Endothelial cell (in vitro differentiated cells): ENCODE measurements at places on chromosomes 7 and 10. TPM values are rescaled to one million over a fixed set of nuclear protein-coding genes. Genes with fewer than 3 reads are reported as not detected.
A peak's percentile ranks its signal among the peaks of the same experiment; 100 is the strongest.

DNA sequence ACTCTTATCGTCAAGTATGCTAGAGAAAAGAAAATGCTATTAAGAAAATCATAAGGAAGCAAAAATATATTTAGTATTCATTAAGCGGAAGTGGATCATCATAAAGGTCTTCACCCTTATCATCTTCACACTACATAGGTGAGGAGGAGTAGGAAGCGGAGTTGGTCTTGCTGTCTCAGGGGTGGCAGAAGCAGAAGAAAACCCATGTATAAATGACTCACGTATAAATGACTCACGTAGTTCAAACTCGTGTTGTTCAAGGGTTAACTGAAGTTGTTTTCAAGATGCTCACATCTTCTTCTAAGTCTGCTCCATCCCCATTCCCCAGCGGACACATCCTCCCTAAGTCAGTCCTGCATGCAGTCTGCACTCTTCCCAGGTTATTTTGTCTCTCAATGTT, 72.4 kb downstream of the SFMBT2 start:
- DNase-seq, result no peak

- no peak for DNase-seq
Observed at GRCh38 chr10:131475803-131476202, 164.3 kb upstream of the TCERG1L start.

- no peak for DNase-seq
Observed at GRCh38 chr10:118496525-118496924, 98.9 kb downstream of the PRLHR start.

The PRF1 gene
- not detected for total RNA-seq

DNA sequence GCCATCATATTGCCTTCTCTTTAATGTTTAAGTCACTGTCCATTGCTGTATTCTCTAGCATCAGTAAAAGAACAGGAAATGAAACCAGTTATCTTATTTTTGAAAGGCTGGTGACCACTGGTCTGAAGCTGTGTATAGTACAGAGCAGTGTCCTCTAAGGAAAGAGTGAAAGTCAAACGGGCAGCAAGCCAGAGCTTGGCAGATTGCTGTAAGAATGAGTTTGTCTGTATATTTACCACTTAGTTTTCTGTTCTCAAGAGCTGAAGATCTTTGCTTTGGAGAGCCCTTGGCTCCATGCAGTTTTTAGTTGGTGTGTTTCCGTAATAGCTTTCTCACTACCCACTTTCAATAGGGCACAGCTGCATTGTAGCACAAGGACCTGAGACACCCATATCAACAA, 31.9 kb downstream of the PCBD1 start:
- no peak for DNase-seq

DNA sequence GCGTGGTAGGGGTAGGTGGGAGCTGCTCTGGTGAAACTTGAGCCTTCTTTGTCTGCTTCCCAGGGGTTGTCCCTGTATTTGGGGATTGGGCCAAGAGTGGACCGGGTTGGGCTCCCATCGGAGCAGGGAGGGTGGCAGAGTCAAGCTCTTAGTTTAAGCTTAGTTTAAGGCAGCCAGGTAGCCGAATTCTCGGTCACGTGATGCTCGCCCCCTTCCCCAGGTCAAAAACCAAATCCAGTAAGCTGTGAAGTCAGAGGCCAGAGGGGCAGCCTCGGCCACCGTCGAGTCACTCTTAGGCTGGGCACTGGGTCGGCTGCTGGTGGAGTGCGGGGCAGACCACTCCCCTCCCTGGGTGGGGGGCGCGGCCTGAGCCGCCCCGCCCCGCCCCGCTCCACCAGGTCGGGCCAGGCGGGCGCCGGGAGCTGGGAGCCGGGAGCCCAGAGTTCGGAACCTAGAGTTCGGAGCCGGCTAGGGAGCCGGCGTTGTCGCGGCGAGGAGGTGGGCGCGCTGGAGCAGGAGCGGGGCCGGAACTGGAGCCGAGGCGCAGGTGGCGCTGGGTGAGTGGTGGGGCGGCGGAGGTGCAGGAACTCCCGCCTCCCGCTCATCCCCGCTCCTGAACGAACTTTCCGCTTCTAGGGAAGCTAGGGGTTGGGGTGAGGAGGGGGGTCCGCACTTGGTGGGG, 2.8 kb upstream of the LZTS2 start:
- DNase-seq, result peak; percentile 51
